Retinal pigment epithelial cell (primary cell): ENCODE measurements at places on chromosomes 5 and 9.

- no peak for DNase-seq
Observed at GRCh38 chr5:162842727-162843126, 594.7 kb upstream of the CCNG1 start.

DNA sequence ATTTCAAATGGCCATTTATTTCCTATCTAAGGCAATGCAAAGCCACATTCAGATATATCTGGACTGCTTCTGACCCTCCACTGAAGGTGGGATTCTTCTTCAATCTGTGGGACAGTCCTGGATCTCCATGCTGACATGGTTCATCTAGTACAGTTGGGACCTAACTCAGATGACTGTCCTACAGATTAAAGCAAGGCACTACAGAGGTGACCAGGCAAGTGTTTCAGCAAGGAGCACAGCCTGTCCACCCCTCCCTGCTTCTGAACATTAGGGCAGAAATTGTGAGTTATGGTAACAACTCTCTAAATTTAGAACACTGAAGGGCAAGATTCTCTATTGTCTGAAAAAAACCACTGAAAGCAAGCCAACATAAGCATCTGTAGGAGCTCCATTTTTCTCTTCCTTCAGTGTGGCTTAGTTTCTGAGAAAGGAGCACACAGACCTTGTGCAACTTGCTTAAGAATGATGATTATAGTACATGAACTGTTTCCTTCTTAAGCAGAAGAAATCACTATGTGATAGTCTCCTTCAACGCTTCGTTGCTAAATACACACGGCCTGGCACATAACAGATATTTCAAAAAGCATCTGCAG, 62.9 kb upstream of the BARX1 start:
- DNase-seq: no peak

GRCh38 chr5:154491941-154492340, 13.9 kb upstream of the HAND1 start:
- no peak for DNase-seq

DNA sequence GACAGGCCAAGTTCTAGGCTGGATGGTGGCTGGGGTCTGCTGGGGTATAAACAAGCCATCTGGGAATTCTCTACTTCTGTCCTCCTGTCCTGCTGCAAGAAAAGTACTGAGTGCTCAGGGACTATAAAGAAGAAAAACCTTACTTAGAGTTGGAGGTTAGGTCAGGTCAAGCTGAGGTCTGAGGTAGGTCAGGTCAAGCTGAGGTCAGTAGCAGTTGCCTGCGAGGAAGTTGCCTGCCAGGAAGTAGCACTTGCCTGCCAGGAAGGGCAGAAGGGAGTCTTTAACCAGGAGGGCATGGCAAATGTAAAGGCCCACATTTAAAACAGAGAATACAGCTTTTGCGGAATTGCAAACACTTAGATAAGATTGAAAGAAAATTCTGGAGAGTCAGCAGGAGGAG, 51.3 kb upstream of the PRLR start:
- no peak for DNase-seq

DNA sequence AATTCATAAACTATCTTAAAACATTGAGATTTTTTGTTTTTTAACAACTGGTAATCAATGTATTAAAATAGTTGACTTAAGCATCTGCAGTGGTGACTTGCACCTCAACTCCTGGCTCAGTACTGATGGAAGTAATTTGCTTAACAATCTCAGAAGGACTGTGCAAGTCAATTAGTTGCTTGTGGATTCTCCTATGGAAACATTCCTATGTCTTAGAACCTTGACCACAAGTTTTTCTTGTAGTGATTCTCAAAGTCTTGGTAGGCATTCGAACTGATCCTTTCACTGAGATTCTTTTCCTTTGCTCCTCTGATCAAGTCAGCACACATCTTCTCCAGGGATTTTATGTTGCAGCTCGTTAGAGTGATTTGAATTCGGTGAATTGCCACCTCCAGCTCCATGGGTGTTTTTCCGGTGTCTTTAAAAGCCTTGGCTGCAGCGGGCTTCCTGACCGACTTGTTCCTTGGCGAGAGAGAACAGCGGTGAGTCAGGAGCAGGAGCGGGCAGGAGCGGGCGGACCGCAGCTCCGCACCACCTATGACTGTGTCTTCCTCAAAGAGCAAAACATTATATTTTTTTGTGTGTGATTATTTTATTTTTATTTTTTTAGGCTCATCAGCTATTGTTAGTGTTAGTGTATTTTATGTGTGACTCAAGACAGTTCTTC, 21.1 kb downstream of the HMGXB3 start:
- peak; percentile 71 for DNase-seq

GRCh38 chr9:4581861-4582565, 80.1 kb upstream of the PLPP6 start:
- DNase-seq: no peak

DNA sequence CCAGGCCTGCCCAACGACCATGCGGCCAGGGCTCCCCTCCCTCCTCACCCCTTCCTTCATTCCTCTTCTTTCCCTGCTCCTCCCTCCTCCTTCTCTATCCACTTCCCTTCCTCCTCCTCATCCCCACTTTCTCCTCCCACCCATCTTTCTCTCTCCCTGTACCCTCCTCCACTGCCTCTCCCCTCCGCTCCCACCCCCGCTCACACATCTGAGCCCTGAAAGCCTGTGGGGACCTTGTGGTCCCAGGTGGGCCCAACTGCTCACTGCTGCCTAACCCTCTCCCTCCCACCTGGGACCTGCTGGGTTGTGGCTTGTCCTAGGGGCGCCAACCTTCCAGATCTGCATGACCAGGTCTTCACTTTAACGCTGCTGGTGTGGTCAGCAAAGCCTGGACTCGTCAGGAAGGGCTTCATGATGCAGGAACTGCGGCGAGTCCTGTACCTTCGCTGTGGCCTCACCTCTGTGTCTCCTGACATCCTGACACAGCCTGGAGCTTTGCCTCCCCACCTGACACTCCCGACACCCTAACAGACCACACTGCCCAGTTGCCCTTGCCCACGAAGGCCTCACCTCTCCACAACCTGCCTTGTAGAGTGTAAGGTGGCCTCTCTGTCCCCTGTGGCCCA, 34.6 kb downstream of the C5orf15 start:
- no peak for DNase-seq

DNA sequence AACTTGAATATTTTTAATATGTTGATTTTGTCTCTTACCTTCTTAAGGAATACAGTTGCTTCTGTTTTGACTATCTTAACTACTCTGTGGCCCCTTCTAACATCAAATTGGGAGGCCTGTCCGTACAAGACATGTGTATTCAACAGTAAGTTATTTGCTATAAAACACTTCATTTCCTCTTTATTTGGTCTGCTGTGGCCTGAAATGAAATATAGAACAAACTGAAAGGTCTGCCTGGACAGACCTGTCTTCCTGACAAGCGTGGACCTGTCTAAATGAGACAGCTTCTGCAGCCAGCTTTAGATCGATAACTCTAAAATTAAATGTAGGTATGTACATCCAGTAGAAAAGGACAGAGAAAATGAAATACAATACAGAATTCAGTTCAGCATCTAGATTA, 2.2 kb upstream of the LPAR1 start:
- no peak for DNase-seq

DNA sequence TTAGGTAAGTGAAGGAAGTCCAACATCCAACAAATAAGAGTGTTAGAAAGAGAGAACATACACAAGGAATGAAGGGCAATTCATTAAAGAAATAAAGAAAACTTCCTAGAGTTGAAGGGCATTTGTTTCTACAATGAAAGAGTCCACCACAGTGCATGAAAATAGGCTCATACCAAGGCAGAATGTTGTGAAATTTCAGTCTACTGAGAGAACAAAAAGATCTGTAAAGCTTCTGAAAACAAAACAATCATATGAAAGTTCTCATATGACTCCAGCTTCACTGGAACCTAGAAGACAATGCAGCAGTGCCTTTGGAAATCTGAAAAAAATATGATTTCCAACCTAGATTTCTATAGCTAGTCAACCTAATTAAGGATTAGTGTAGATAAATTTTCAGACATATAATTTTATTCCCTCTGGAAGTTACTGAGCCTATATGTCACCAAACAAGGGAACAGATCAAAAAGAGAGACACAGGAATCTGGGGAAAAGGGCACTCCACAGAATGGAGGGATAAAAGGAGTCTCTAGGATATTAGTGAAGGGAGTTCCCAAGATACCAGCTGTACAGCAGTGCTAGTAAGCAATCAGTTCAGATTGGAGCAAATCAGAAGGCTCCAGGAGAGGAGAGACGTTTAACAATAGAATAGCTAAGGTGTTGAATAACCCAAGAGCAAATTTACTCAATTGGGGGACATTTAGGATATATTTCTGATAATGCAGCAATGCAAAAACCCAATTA, 5.8 kb downstream of the C5orf58 start:
- DNase-seq: no peak

DNA sequence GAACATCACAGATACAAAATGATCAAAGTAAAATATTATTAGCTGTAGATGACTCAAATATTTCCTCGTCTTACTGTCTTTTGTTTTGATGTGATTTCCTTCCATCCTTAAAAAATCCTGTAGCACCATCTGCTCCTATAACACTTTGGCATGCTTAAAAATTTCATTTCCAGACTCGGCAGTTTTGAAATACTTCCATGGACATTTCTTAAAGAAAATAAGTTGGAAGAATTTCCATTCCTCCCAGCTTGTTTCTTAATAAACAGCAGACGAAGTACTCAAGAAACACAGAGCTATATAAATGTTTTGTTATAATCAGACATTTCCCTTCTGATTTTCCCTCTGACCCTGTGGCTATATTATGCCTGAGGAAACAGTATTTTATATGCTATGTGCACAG, 41.2 kb upstream of the SVEP1 start:
- DNase-seq: no peak

- no peak for DNase-seq
Observed at GRCh38 chr9:99121604-99122003, 16.7 kb downstream of the TGFBR1 start.

DNA sequence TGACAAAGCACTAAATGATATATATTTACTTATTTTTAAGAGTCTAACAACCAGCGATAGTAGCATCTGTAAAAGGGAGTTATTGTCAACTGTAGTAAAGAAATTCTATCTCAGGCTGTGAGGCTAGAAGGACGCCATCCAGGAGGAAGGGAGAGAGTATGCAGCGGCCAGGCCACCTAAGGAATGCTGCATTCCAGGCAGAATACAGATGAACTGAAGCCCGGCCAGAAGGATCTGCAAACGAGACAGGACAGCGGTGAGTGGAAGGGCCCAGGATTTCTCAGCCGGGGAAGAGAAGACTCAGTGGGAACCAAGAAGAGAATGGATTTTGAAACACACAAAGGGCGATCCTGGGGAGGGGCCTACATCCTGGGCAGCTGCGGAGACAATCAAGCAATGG, 7.4 kb downstream of the RETREG1 start:
- DNase-seq: no peak

GRCh38 chr5:68459810-68460139, 244.2 kb downstream of the PIK3R1 start:
- DNase-seq: no peak

- no peak for DNase-seq
Observed at GRCh38 chr9:116966199-116966598, 279.1 kb downstream of the TRIM32 start.

DNA sequence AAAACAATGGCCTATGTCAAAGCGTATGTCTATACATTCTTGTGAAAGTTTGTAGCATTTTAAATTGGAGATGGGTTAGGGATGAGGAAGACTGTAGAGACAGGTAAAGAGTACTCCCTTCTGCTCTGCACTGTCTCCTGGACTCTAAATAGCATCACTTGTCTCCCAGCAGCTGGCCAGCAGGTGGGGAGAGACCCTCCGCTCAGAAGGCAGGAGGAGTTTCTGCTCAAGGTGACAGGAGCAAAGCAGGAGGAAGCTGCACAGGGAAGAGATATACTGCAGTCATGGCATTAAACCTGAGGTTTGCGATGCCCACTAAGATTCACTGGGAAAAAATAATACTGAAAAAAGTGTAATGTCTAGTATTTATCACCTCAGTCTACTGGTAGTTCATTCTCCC, 10.7 kb upstream of the ASTN2 start:
- DNase-seq: no peak

- no peak for DNase-seq
Observed at GRCh38 chr9:19416143-19416542, 7.3 kb downstream of the ACER2 start.

GRCh38 chr9:136645903-136646754, 16.6 kb upstream of the EGFL7 start:
- no peak for DNase-seq

- peak; percentile 43 for DNase-seq
Observed at GRCh38 chr5:92560698-92561401, 1020.2 kb downstream of the NR2F1-AS1 start.

DNA sequence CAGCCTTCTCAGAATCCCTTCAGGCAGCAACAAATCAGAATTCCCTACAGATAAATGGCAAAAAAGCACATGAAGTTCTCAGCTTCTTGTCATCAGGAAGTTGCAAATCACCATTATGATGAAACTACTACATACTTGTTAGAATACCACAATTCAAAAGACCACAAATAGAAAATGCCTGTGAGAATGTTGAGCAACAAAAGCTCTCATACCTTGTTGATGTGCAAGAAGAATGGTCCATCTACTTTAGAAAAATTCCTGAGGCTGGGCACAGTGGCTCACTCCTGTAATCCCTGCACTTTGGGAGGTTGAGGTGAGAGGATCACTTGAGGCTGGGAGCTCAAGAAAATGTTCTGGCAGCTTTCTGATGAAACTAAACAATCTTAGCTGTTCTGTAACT, 278.1 kb downstream of the ICE1 start:
- no peak for DNase-seq
